ENCODE measurements at places on chromosomes 3 and 15.

GRCh38 chr15:96366526-96366877 is 36.0 kb downstream of the NR2F2 start:
- DNase-seq, result no peak

- DNase-seq, result no peak
Observed at GRCh38 chr3:21747376-21747775, 3.6 kb downstream of the ZNF385D start.

- no peak for DNase-seq
Observed at GRCh38 chr3:14533457-14533958, 6.6 kb downstream of the GRIP2 start.

GRCh38 chr15:66390678-66391077 is 4.0 kb downstream of the MAP2K1 start:
- DNase-seq, result no peak

GRCh38 chr3:4107430-4107829 is 195.7 kb upstream of the SETMAR start:
- DNase-seq, result no peak

- no peak for DNase-seq
Observed at GRCh38 chr3:193978030-193978429, 157.9 kb upstream of the HES1 start.

GRCh38 chr3:57935539-57935938 is 72.7 kb upstream of the FLNB start:
- no peak for DNase-seq

GRCh38 chr3:171526146-171526545 is 65.9 kb upstream of the TNIK start:
- no peak for DNase-seq

DNA sequence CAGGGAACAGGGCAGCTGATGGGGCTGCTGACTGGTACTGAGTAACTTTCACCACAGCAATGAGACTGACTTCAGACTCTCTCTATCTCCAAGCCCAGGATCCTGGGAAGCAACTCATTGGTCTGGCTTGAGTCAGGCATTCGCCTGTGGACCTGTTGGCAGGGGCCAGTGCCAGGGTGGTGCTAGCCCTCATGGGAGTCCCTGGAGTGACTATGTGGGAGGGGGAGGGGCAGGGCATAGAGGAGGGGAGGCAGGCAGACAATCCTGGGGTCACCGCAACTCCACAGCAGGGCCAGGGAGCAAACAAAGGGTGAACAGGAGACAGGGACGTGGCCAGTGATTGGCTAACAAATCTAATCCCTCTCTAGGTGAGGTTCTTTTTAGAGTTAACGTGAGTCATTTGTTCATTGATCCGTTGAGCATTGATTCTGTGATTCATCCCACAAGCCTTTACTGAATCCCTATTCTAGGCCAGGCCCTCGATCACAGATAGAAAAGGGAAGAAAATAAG is 71.8 kb downstream of the CEMIP start:
- no peak for DNase-seq

DNA sequence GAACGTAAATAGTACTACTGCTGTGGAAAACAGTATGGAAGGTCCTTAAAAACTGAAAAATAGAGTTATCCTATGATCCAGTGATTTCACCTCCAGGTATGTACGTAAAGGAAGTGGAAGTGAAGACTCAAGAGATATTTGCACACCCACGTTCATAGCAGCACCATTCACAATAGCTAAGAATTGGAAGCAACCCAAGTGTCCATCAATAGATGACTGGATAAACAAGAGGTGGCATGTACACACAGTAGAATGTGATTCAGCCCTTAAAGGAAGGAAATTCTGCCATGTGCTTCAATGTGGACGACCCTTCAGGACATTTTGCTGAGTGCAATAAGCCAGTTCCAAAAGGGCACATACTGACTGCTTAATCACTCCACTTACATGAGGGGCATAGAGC is 188.3 kb downstream of the APBA2 start:
- DNase-seq, result no peak

DNA sequence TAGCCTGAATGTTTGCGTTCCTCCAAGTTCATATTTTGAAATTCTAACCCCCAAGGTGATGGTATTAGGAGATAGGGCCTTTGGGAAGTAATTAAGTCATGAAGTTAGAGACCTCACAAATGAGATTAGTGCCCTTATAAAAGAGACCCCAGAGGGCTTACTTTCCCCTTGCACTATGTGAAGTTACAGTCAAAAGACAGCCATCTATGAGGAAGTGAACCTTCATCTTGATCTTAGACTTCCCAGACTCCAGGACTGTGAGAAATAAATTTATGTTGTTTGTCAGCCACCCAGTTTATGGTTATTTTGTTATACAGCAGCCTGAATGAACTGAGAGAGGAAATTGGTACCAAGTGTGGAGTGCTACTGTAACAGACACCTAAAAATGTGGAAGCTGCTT is 74.4 kb downstream of the DAPK2 start:
- no peak for DNase-seq

- no peak for DNase-seq
Observed at GRCh38 chr3:122233101-122233952, 49.9 kb downstream of the CASR start.

GRCh38 chr3:14248849-14249523 is 70.4 kb downstream of the LSM3 start:
- no peak for DNase-seq

GRCh38 chr3:123096731-123097130 is 29.9 kb downstream of the PDIA5 start:
- DNase-seq, result no peak

DNA sequence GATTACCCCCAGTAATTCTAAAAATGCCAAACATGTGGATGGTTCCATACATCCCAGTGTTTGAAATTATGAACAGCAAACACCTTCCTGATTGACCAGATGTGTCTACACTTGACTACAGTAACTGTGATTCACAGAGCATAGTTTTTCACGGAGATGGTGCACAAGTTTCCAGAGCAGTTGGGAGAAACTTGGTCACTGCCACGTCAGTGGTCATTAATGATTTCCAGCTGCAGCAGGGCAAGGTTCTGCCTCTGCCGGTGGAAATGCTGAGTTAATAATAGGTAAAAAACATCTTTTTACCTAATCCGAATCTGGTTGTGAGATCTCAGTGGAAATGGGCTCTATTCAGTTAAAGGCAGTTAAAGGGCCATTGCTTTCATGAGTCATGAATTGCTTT is 154.1 kb upstream of the FEZF2 start:
- DNase-seq, result no peak

DNA sequence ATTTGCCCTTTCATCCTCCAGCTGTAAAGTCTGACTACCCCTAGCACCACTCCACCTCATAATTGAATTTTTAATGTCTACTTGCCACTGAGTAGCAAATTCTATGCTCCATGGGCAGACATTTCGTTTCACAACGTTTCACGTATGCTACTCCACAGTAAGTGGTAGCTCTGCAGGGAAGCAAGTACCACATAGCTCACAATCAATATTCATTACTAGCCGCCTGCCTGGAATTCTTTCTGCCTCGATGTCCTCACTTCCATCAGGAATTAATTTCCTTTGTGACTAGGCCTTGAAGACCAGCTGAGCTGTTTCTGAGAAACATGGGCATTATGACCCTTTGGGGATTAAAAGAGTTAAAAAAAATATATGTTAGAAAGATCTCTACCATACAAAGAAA is 15.3 kb downstream of the NPTN start:
- DNase-seq, result no peak

DNA sequence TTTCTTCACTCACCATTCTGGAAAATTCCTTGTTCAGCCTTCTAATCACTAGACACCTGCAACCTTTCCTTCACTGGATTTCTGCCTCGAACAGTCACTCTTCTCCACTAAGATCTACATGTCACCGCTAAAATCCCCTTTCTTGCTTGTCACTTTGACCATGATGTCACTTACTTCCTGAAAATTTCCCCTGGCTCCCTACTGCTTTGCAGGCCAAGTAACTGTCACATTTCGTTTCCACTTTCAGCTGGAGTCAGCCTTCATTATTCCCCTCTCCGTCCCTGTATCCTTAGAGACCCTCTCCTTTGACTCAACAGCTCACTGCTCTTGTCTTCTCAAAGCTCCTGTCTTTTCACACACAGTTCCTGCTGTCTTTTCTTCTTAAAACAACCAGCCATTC is 15.9 kb downstream of the CHL1 start:
- DNase-seq, result no peak

DNA sequence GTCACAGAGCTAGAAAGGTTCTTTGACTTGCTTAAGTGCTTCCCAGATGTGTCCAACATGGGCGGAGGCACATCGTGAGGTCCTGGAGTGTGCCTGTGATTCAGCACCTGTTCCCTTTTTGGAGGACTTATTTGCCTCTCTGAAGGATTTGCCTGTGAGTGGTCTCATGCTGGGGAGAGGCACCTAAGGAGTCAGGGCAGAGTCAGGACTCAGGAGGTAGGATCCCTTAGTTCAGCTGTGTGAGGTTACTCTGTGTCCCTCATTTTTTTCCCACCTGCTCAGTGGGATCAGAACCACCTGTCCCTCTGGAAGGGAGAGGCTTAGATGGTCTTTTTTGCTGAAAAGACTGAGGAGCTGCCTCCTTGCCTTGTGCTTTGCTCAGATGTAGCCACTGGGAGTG is 3.0 kb downstream of the ZNF589 start:
- no peak for DNase-seq

GRCh38 chr15:51089699-51090453 is 4.8 kb downstream of the TNFAIP8L3 start:
- DNase-seq, result no peak

DNA sequence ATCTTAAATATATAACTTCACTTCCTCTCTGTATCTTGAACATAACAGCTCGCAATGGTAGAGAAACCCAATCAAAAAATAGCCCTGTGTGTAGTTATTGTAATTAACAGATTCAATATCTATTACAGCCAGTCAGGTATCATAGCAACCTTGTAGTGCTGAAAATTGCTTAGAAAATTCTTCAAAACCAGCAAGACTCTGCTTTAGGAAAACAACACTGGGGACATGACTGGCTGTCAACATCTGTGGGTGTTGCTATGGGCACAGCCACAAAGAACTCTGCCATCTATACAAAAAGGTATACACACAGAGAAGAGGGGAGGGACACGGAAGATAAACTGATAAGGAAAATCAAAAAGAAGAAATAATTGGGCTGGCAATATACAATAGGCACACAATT is 101.2 kb downstream of the WDR72 start:
- no peak for DNase-seq

- DNase-seq, result no peak
Observed at GRCh38 chr15:49760749-49761148, 139.9 kb downstream of the DTWD1 start.

DNA sequence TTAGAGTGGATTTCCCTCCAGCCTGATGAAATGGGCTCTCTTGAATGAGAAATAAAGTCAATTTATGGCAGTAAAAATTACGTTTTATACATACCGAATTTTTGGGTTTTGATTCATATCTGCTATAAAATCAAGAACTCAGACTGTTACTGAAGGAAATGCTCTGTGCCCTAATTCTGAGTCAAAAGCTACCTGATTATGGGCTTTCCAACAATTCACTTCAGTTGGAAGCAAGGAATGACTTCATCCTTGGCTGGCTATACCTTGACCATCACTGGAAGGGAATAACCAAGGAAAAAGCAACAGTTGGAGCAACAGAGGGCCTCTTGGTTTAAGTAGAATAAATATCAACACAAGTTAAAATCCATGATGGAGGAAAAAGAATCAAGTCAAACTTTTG is 88.6 kb downstream of the ZNF385D start:
- DNase-seq, result no peak

GRCh38 chr3:17257269-17257668 is 372.5 kb downstream of the PLCL2 start:
- no peak for DNase-seq

- DNase-seq, result no peak
Observed at GRCh38 chr15:48596841-48597240, 48.7 kb downstream of the FBN1 start.

DNA sequence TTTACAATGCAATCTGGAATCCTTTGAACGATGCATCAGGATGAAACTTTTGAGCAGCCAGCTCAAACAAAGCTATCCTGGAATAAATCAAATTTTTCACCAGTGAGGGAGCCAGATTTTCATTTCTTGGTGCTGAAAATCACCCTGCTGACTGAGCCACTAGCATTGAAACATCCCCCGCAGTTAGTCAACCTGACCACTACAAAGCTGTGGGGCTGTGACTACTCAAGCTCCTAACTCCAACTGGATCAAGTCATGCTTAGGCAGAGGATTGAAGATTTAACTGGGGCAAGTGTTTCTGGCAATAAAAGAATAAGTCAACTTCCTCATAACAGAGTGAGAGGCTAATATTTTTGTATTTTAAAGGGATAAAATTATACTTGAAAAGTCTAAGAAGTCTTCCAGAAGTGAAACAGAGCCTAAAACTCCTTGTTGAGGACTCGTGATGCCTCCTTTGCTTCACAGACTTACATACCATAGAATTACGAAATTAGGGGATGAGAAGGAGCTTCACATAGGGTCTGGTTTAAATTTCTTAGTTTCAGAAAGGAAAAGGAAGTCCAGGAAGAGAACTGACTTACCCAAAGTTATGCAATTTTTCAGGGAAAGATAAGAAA is 177.8 kb downstream of the SERPINI1 start:
- DNase-seq, result no peak

DNA sequence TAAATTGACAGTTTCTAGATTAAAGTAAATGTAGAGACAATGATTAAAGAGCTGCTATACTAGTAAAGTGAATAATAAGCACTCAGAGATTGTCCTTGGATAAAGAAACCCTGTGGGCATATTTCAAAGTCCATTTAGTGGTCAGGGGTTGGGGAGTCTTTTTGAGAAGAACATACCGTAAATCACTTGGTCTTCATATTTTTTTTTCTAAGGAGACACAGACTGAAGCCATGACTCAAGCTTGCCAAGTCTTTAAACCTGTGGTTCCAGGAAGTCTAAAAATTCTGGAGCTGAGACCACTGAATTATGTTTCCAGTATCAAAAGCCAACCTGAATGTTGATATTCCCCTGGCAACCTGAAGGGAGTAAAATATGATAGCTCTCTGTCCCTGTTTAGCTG is 171.0 kb downstream of the TPRG1 start:
- DNase-seq, result no peak

DNA sequence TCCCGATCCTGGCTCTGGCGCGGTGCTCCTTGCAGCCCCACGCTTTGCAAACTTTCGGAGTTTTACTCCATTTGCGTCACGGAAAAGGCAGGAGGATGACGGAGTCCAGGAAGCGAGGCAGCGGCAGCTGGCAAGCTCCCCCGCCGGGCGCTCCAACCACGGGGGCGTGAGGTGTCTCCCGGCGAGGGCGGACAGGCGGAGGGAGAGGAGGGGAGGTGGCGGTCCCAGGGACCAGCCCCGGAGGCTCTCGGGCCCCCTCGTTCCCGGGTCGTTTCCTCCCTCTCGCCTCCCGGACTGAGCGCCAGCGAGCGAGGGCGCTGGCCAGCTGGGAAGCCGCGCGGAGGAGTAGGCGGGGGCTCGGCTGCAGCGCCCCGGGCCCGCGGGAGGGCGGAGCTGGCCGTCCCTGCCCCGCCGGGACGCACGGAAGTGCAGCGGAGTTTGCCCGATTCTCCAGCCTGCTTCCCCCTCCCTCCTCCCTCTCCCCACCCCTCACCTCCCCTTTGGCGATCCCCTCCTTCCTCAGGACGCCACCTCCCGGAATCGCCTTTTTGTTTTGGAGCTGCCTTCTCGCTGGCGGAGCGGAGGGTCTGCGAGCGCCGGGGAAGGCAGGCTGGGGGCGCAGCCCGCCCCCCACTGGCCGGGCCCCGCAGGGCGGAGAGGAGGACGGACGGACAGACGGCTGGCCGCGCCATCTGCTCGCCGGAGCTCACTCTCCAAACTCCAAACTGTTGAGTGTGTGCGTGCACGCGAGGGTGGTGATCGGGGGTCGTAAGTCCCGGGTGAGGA is at the start of gene SNX33:
SNX33 (plus strand) TSS at position 543 of the 786 bp plus-strand sequence. CDS start 1,191 bp downstream, outside the sequence.
- DNase-seq, result peak; percentile 46
